Cortex of kidney (tissue), 1 donor: ENCODE measurements at places on chromosomes 11 and 22.

- DNase-seq: no peak
These were observed 66.8 kb downstream of the FEZ1 start for GRCh38 chr11:125429174-125429707.

DNA sequence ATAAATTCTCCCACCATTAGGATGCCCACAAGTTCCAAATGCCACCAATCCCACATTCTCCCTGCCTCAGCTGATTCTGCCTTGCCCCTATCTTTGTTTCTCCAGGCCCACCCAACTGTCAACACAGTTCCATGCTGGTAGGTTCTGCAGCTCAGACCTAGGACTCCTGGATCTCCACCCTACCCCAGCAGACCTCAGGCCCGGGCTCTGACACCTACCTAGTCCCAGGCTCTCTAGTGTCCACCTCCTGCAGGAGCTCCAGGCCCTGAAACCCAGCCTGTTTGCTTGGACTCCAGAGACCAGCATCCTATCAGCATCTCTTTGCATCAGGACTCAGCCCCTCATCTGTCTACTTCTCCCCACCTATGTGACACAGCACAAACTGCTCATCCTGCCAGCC, 86.5 kb downstream of the PDE2A start:
- no peak for DNase-seq

DNA sequence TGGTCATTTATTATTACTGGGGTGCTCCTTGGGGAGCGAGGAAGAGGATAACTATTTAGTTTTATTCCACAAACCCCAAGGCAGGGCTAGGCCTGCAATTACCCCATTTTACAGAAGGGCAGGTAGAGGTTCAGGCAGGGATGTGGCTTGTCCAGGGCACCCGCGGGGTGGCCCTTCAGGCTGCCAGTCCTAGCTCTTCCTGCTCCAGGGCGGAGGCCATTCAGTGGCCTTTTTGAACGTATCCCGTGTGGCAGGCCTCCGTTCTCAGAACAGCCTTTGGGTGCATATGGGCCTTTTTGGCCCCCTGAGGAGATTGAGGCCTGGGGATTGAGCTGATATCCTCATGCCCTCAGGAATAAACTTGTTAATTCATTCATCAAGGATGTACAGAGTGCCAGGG, 66.2 kb downstream of the MPPED1 start:
- no peak for DNase-seq

GRCh38 chr11:11119917-11120316, 233.1 kb downstream of the CSNK2A3 start:
- no peak for DNase-seq

DNA sequence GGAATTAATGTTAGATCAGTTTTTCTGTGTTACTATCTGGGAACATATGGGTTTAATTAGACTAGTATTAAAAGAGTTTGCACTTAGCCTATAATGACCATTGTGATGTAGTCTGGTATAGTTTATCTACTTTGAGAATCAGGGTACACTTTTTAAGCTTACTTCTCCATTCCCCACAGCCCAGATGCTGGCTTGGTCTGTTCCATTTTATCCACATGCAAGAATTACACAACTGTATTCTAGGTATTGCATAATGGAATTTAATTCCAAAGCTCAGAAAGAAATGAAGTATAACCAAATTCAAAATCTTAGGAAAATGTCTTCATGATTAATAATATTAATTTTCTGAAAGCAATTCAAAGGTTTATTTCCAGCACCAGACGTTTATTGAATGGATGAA, 122.2 kb upstream of the PDGFD start:
- no peak for DNase-seq

DNA sequence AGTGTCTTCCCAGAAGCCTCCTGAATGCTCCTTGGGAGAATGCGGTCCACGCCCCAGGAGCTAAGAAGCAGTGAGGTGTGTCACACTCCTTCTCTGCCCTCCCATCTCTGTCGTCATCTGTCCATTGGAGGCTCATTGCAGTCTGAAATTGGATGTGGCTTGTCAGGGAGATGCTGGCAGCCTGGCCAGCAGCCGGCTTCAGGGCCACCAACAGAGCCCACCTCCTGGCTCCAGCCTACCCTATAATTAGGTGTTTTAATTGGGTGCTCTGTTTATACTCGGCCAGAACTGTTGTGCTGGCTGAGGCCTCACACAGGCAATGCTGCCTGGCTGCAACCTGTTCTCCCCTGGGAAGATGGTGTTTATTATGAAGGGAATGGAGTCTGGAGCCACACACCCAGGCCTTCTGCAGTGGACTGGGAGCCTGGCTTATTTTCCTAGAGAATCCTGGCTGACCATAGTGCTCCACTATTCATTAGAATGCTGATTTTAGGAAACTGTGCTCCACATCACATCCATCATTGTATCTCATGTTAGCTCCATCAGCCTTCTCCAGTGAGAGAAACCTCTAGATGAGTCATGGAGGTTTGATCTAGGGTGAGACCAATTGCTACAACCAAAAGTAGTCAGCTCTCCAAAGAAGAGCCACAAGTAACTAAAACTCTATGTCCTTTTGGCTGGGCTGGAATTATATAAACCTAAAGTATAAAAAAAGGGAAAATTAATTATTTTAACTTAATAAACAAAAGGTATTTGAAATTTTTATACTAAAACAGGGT, 86.8 kb upstream of the CRTAM start:
- DNase-seq: no peak

GRCh38 chr11:83835423-83835822, 549.3 kb upstream of the CCDC90B start:
- no peak for DNase-seq

DNA sequence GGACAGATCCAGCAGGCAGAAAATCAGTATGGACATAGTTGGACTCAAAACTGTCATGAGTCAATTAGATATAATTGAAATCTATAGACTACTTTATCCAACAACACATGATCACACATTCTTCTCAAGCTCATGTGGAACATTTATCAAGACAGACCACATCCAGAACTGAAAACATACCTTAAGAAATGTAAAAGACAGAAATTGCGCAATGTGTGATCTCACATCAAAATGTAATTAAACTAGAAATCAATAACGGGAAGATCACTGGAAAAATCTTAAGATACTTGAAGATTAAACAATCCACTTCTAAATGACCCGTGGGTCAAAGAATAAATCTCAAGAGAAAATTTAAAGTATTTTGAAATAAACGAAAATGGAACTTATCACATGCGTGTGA, 435.3 kb downstream of the OPCML start:
- DNase-seq: no peak

- DNase-seq: no peak
These were observed 23.8 kb upstream of the OAF start for GRCh38 chr11:120186774-120187591.

GRCh38 chr11:48106166-48106565, 110.4 kb upstream of the OR4B1 start:
- no peak for DNase-seq

DNA sequence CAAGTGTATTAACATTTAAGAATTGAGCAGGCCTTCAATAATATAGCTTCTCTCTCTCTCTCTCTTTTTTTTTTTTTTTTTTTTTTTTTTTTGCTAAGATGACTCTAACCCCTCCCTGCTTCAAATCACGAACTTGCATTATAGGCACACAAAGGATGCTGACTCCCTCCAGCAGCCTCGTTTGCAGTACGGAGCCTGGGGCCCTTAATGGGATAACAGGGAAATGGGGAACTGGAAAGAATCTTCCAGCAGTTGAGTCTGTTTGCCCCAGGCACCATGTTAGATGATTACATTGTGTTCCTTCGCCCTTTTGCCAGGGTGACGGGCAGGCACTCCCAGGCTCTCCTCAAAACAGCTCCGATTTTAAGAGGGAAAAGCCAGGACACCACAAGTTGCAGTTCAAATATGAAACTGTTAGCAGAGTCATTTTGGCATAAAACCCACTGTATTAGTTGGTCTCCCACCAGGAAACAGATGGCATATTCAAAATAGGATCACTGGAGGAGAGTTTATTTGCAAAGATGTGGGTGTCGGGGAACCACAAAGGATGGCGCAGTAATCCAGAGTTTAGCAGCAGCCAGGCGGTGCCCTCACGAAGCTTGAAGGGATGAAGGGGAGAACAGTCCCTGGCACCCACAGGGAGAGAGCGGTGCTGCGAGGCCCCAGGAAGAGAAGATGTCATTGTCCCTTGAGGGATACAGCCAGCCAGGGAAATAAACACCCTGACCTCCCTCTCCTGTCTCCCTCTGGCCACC, 26.5 kb upstream of the TREH start:
- no peak for DNase-seq

DNA sequence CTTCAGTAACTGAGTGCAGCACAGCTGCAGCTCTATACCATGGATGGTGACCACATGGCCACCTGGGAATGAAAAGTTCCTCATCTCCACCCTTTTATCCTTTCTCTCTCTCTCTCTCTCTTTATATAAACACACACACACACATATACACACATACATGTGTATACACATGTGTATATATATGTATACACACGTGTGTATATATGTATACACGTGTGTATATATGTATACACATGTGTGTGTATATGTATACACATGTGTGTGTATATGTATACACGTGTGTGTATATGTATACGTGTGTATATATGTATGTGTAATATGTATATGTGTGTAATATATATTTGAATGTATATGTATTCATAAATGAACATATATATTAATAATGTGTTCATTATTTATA, 18.8 kb upstream of the FAR1 start:
- no peak for DNase-seq

DNA sequence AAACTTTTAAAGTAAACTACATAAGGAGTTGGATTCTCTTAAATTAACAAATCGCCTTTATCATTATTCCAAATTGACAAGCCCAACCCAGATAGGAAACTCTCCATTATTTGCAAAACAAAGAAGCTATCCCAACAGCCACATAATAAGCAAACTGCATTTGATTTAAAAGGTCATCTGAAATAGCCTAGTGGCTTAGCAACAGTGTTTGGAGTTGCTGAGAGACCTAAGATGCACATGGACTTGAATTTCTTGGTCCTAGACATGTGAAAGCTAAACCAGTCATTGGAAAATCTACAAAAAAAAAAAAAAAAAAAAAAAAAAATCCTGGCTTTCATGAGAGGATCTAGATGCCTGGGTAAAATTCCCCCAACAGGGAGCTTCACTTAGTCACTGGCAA, 69.5 kb downstream of the PRCP start:
- no peak for DNase-seq

- no peak for DNase-seq
These were observed 2330.0 kb upstream of the RAG2 start for GRCh38 chr11:38927993-38928392.

GRCh38 chr22:49470741-49471503, 356.8 kb downstream of the BRD1 start:
- DNase-seq: no peak

DNA sequence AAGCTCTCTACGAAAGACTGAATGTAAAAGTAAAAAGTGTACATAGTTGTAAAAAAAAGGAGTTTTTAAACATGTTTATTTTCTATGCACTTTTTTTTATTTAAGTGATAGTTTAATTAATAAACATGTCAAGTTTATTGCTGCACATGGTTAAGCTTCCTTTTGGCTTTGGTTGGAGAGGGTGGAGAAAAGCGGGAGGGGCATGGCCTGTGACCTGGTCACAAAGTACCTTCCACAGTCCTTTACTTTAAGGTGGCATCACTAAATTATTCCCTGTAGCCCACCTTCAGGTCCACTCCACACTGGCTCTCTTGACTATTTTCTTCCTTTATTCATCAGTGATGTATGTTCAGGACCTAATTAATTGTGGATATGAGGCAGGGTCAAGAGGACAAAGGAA, 586 bp upstream of the TTC36 start:
- no peak for DNase-seq

GRCh38 chr22:39444247-39444800, 12.5 kb upstream of the MGAT3 start:
- no peak for DNase-seq

- no peak for DNase-seq
These were observed 948.2 kb downstream of the NTM start for GRCh38 chr11:132318421-132319157.

- DNase-seq: no peak
These were observed 3.2 kb upstream of the FJX1 start for GRCh38 chr11:35614939-35615569.

DNA sequence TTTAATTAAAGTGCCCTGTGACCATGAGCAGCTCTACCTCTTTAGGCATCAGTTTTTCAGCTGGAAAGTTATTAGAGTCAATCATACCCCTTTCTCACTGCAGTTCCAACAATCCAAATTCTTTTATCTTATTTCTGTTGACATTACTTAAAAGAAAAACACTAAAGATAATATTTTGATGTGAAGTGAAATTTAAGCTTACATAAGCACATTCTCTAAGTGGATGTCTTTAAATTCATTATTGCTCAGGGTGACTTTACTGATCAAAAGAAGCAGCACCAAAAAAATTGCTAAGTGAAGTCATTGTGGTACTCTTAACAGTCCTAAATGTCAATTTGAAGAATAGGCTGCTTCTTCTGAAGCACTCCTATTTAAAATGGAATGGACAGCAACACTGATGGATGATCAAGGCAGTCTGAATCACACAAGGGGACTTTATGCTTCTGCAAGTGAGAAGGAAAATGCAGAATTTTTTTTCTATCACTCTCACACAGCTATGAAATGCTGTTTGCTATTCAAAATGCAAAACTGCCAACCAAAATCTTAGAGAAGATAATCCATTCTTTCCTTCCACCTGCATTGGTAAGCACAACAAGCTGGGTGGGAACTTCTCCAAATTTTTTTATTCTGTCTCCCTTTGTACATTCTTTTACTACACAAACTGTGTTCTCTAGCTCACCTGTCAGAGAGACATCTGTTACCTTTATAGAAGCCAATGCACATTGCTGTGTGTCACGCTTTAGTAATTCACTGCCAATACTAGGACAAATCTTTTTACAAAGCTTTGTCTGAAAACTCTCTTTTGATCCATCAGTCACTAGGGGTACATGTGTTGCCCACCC, 179.9 kb downstream of the GRIA4 start:
- DNase-seq: no peak

DNA sequence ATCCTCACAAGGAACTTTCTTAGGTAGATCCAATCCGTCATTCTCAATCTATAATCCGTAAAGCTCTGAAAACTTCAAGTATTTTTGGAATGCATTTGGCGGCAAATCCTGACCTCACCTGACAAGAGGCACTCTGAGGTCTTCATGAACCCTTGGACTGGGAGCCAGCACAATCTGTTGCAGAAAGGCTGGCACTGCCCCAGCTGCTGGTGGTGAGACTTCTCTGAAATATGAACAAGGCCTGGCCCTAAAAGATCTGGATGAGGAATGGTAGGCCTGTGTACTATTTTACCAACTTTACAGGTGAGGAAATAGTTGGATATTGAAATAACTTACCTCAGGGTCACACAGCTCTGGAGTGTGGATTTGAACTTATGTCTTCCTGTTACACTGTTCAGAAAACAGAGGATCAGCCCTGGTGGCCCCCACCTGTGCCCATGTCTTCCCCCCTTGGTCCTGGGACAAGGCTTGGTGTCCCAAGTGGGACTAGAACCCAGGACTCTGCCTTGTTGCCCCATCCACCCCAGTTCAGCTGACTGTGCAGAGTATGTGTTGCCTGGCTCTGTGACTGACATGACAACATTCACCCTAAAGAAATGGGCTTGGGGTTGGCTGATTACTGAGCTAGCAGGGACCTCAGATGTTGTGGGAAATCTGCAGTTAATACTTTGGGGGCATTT, 471.4 kb downstream of the MN1 start:
- no peak for DNase-seq

GRCh38 chr11:57560146-57560545, 7.3 kb downstream of the UBE2L6 start:
- DNase-seq: no peak
